Body of pancreas (tissue), 4 donors: ENCODE measurements at places on chromosomes 13 and 19. TPM values are rescaled to one million over a fixed set of nuclear protein-coding genes. Genes with fewer than 3 reads are reported as not detected.

DNA sequence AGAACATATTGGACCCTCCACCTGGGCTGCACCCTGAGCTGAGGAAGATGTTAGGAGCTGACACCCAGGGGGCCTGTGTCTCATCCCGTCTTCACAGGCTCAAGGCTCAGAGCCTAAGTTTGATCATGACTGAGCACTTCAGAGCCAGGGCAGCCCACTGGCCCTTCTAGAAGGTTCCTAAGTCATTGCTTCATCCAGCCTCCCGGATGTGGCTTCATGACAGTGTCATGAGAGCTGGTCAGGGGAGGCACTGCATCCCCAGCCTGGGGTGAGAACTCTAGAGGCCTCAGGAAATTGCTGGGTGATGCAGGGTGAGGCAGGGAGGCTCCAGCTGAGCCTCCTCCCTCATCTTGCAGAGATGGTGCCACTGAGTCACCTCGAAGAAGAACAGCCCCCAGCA, 24.9 kb upstream of the PIK3R2 start:
- DNase-seq: no peak

DNA sequence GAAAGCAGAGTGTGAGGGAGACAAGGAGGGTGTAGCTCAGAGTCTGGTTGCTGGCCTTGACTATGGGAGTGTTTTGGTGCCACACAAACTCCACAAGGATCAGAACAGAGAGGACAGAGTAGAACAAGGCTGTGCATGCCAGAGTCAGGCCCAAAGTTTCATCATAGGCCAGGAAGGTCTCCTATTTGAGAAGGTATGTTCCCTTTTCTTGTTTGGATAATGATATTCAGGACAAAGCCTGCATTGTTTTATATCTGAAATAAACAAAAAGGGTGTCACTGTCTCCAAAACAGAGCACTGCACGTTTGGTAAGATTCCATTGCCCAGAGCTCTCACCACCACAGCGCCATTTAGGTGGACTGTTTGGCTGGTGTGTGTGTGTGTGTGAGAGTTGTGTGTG, 3.1 kb upstream of the ZSCAN5A start:
- DNase-seq: no peak

GRCh38 chr13:113927661-113928581, 46.0 kb downstream of the C13orf46 start:
- DNase-seq: no peak

- DNase-seq: no peak
Observed at GRCh38 chr19:17379221-17379631, 2.1 kb upstream of the PLVAP start.

- no peak for DNase-seq
Observed at GRCh38 chr13:114146629-114147028, 14.2 kb upstream of the RASA3 start.

- DNase-seq: no peak
Observed at GRCh38 chr19:57110592-57111328, 9.0 kb upstream of the USP29 start.

GRCh38 chr19:6819323-6819722, 46.8 kb downstream of the VAV1 start:
- DNase-seq: no peak

DNA sequence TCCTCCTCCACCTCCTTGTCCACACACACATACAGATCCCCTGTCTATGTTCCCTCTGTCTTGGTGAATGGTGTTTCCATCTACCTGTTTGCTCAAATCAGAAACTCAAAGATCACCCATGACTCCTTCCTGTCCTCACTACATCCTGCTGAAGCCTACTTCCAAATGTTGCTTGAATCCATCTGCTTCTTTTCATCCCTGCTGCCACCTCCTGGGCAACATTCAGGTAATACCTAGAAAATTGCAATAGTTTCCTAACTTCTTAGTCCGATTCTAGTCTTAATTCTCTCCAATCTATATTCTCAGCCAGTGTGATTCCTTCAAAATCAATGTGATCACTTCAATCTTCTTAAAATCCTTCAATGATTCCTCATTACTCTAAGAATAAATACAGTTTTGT, 155.5 kb upstream of the STARD13 start:
- DNase-seq: peak; percentile 38

GRCh38 chr13:76175961-76176725, 540.0 kb downstream of the LMO7 start:
- DNase-seq: no peak

DNA sequence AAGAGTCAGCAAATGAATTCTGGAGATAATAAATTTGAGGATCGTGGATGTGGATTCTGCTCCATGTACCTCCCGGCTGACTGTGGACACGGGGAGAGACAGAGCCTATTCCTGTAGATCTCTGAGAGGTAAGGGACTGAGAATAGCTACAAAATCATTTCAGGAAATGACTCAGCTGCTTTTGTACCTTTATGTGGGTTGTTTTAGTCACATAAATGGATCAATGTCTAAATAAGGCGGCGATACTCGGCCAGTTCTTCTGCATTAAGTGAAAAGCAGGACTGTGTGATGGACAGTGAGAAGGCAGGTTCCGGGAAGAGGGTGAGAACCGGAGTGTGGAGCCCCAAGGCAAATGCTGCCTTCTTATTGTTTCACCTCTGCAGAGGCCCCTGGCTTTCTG, 128.1 kb downstream of the EFNB2 start:
- DNase-seq: no peak

- no peak for DNase-seq
Observed at GRCh38 chr19:44876930-44877535, 14.0 kb upstream of the TOMM40 start.

DNA sequence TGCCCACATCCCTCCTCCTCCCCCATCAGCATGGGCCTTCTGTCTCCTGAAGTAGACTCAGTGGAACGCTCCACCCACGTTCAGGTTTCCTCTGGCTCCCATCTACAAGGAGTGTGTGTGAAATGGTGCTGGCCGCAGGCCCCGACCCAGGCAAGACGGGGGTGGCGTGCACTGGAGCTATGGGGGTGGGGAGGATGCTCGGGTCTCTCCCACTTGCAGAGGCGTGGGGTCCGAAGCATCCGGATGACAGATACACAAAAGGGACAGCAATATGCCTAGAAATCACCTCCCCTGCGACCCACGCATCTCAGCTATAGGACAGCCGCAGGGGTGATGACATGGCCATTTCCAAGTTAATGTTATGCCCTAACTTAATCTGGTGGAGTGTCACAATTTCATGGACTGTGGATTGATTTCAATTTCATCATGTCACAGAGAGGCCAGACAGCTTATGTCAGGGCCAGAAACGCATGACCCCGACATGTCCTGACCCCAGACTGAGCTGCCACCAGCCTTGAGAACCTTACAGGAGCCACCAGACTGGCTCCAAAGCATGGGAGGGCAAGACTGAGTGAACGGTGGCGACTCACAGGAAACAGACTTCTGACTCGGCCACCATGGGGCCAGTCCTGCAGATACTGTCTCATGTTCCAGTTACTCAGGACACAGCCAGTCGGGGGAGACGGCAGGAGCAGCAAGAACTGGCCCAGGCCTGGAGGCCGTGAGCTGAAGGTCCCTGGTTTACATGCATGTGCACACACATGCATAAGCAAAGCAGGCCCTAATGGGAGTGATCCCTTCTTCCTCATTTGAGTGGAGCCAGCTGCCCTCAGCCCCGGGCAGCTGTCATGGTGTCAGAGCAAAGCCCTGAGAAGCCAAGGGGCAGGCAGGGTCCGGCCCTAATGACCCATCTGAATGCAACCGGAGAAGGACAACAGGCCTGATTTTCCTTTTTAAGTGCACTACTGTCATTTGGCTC, 82.2 kb downstream of the SLC7A1 start:
- peak; percentile 5 for DNase-seq

DNA sequence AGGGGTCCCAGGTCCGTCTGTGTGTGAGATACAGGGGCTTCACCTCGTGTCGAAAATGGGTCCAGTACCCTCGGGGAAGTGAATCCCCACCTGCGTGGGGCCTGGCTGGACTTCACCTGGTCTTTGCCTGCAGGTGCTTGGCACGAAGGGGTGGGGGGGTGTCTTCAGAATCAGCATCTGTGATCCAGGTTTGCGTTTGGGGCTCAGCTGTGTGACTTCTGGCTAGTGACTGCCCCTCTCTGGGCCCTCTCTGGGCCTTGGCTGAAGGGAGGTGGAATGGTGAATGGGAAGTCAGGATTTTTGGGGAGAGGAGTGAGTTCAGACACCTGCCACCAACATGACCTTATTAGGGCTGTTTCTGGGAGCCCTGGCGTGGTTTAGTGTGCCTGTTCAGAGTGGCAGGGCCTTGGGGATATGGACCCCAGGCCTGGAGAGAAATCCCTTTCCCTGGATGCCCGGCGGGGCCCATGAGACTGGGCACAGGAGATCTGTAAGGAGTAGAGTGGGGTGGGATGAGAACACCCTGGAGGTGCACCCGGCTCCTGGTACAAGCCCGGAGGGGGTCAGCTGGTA, 2.7 kb downstream of the CELF5 start:
- no peak for DNase-seq

PRR12 gene
- 23.4 TPM for total RNA-seq

KLK14 gene
- total RNA-seq: not detected

PLPP2 gene
- 66.4 TPM for total RNA-seq

PDE4C gene
- under 0.01 TPM for total RNA-seq
